ENCODE measurements at places on chromosomes 3 and 15.

GRCh38 chr3:13248640-13249039 lies 171.5 kb downstream of the NUP210 start:
- no peak overlapping the region for H3K27ac ChIP-seq
- no peaks in the 10 kb centered on the region for H3K4me1 ChIP-seq
- no peak for DNase-seq
- H3K4me3 ChIP-seq = no peak overlapping the region

GRCh38 chr3:35653347-35653746 lies 14.0 kb downstream of the ARPP21 start:
- H3K27me3 ChIP-seq = no peaks in the 10 kb centered on the region
- no peaks in the 10 kb centered on the region for H3K4me1 ChIP-seq
- H3K36me3 ChIP-seq = no peaks in the 10 kb centered on the region
- no peak for DNase-seq

GRCh38 chr15:88894348-88894818 lies 961 bp downstream of the HAPLN3 start:
- H3K27ac ChIP-seq = no peak overlapping the region
- peak; percentile 94 for DNase-seq
- peak overlapping the region; percentile 67 for H3K4me3 ChIP-seq
- H3K4me1 ChIP-seq = no peaks in the 10 kb centered on the region
- peaks cover 3% of the 10 kb centered on the region for H3K36me3 ChIP-seq

- H3K36me3 ChIP-seq = no peaks in the 10 kb centered on the region
- H3K4me1 ChIP-seq = no peaks in the 10 kb centered on the region
- H3K27ac ChIP-seq = no peak overlapping the region
- H3K27me3 ChIP-seq = no peaks in the 10 kb centered on the region
- no peak overlapping the region for H3K4me3 ChIP-seq
These were observed 85.9 kb upstream of the ABHD2 start for GRCh38 chr15:89002281-89002761.

DNA sequence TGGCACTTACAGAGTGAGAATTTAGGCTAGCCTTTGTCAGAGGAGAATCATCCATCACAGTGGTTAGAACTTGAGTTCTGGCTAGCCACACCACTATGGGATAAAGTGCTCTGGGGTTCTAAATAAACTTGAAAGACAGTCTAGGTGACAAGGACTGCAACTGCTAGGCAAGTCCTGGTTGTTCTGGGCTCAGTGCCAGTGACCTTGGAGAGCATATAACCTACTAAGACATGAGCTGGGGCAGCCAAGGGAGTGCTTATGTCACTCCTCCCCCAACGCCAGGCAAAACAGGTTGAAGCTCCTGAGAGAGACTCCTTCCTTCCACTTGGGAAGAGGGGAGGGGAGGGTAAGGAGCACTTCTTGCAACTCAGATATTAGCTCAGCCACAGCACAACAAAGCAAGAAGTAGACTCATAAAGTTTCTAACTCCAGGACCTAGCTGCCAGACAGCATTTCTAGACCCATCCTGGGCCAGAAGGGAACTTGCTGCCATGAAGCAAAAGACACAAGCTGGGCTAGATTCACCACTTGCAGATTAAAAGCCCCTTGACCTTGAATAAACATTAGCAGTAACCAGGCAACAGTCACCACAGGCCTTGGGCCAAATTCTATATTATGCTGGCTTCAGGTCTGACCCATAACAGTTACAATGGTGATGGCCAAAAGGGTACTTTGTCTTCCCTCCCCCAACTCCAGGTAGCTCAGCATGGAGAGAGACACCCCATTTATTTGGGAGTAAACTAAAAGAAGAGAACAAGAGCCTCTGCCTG lies 963.7 kb downstream of the PLOD2 start:
- no peaks in the 10 kb centered on the region for H3K27me3 ChIP-seq
- H3K27ac ChIP-seq = no peak overlapping the region
- H3K36me3 ChIP-seq = no peaks in the 10 kb centered on the region
- H3K4me1 ChIP-seq = no peaks in the 10 kb centered on the region
- H3K4me3 ChIP-seq = no peak overlapping the region

DNA sequence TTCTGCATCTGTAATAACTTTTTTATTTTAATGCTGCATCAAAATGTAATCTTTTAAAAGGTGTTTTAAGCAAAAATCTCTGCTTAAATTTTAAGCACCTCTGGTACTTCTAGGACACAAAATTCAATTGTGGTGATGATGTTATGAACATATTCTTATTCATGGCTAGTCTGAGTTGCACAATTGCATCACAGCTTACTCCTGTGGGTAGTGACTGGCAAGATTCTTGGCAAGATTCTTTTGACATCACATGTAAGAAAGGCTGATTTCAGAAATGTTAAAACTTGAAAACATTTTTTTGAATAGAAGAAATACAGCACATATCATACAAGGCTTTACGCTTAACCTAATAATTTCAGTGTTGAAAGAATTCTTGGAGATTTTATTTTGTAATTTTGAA lies 35.7 kb downstream of the IQCH start:
- no peak for DNase-seq
- no peak overlapping the region for H3K27ac ChIP-seq
- H3K27me3 ChIP-seq = no peaks in the 10 kb centered on the region

DNA sequence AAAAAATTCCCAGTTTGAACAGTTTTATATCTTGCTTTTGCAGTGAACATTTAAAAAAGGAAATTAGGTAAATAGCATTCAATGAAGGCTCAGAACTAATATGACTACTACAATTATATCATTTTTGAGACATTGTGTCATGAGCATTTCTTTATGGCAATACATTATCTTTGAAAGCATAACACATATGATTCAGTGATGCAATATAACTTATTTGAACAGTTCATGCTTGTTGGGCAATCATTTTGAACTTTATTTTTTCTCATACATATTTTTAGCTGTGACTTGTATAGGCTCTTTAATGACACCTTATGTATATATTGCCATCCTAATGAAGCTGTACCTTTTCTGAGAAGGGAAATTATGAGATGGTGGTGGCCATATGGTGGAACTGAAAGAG lies 828.6 kb upstream of the NR2F2 start:
- H3K27ac ChIP-seq = no peak overlapping the region
- H3K4me1 ChIP-seq = no peaks in the 10 kb centered on the region
- no peaks in the 10 kb centered on the region for H3K27me3 ChIP-seq

- no peak for DNase-seq
- no peak overlapping the region for H3K27ac ChIP-seq
- H3K4me3 ChIP-seq = no peak overlapping the region
These were observed 3.4 kb upstream of the P3H2 start for GRCh38 chr3:190124067-190124466.
